AG09319 (cell line): ENCODE measurements at places on chromosomes 2 and 18.

DNA sequence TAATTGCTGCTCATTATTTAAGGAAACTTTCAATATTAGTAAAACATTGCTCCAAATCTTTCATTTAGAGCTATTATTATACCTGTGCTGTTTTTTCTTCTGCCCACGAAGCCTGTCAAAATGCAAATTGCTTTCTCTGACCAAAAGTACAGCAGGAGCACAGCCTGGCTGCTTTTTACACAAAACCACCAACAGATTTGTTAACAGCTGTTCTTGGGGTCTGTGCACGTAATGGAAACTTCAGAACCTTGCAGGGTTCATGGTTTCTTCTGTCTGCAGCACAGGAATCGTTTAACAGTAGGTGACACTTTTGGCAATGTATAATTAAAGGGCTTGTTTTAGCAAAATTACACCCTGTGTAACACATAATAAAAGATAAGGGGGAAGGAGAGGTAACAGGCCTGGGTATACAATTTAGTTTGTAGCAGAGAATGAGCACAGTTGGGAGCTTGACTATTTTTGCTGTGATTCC, 447.3 kb downstream of the KCNJ3 start:
- DNase-seq: no peak

DNA sequence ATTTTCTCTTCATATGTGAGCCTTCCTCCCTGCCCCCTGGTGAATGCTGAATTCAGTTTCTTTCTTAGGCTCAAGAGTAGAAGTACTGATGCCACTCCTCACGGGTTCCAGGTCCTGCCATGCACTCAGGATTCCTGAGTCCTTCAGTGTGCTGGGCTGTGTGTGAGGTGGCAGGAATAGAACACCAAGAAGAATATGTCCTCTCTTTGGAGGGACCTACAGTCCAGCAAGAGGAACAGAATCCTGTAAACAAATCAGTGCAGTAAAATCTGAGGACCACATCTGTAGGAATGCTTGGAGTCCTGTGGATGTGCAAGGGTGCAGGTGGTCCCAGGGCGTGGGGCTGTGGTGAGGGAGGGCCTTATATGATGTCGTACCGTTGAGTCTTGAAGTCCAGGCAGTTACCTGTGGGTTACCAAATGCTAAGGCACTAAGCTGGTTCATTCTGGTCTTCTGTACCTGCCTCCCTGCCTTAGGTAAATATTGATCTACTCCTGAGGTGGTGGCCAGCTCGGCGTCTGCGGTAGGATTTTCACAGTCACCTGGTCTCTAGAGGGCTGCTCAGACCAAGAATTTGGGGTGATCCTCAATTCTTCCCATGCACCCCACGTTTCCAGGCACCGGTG, 5.5 kb downstream of the ASAP2 start:
- DNase-seq: no peak

- no peak for DNase-seq
These were observed 44.4 kb downstream of the BCL2L11 start for GRCh38 chr2:111165084-111165483.

GRCh38 chr18:79508565-79509535, 113.1 kb downstream of the NFATC1 start:
- no peak for DNase-seq

DNA sequence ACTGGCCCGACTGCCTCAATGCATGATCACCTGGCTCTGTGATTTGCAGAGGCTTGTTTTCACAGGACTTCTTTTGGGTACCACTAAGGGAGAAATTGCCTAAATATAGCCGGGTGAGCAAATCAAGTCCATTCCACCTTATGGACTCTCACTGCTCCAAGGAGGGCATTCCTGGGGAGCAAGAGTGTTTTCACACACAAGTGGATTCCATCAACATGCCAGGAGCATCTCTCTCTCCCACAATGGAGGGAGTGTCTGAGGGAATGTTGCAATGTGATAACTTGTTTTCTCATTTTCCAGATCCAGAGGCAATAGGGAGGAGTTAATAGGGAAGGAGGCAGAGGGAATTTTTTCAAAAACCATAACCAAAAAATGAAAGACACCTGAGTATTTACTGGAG, 250.7 kb downstream of the SATB2 start:
- no peak for DNase-seq

DNA sequence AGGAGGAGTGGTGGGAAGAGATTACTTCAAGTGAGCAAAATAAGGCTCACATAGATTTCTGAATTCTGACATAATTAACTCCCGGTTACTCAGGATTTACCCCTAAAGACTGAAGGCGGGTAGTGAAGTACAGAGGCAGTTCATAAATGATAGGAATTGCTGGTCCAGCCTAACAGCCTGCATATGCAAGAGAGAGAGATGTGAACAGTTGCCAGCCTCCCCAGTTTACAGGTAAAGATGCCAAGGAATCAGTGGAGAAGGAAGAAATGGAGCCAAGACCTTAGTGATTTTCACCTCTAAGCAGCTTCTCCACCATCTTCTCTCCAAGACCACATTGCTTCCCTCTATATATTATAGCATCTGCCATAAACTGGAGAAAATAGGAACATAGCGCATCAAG, 91.8 kb upstream of the THUMPD2 start:
- DNase-seq: no peak

GRCh38 chr2:149765003-149765402, 177.4 kb upstream of the MMADHC start:
- DNase-seq: no peak

- DNase-seq: no peak
These were observed 65.3 kb upstream of the FOXI3 start for GRCh38 chr2:88517759-88518201.

DNA sequence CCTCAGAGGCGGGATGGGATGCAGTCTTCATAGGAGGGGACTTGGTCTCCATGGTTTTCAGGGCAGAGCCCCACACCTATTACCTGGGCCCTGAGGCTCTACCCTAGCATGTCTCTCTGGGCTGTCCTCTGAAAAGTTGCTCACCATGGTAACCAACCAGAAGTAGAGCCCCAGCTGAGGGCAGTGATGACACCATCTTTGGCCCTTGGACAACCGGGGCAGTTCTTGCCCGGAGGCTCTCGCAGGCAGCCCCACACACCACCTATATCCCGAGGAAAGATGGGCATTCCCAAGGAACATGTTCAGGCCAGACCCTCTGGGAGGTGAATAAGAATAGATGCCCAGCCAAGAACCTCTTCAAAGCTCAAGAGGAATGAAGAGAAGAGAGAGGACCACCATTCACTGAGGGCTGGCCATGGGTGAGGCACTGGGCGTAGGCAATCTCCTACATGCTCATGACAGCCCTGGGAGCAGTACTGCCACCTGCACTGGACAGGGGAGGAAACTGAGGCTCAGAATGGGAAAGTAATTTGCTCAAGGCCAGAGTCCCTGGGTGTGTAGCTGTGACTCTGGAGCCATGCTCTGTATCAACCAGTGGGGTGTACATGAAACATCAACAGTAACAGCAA, 72.5 kb downstream of the HS1BP3 start:
- no peak for DNase-seq

GRCh38 chr2:5172923-5173322, 519.3 kb upstream of the SOX11 start:
- DNase-seq: no peak

DNA sequence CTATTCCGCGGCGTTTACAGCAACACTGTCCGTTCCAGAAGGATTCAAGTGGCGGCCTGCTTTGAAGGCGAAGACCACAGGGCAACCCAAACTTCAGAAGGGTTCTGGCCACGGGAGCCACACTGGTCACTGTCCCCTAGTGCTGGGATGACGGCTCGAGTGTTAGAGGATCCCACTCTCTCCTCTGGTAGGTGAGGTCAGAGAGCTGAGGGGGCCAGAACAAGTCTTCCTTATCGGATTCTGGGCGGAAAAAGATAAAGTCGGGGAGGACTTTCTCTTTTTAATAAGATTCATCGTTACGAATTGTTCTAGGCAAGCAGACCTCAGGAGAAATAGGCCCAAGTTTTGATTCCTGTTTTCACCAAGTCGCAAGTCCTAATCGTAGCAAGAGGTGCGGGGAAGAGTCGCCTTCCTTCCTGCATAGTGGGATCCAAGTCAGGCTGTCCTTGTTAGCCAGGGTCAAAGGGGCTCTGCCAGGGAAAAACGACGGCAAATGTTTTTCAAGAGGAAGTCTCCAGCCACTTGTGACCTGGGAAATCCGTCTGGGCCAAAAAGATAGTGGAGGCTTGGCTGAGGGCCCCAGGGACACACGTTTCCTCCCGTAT, 864 bp upstream of the MYL12A start:
- DNase-seq: no peak

GRCh38 chr2:72118386-72118785, 29.3 kb downstream of the CYP26B1 start:
- no peak for DNase-seq

DNA sequence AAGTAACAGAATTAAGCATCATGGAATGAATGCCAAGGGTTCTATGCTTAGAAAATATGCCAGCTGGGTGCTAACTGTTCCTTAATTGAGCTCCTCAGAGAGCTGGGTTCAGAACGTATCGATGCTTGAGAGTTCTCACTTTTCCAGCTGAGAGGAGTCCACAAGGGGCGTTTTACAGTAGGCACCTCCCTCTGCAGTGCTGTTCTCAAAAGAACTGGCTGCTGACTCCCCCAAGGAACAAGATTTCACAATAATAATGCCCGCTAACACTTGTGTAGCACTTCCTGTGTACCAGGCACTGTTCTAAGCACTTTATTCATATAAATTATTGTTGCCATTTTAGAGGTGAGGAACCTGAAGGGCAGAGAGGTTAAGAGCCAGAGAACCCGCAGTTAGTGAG, 18.1 kb upstream of the TMEM237 start:
- no peak for DNase-seq

DNA sequence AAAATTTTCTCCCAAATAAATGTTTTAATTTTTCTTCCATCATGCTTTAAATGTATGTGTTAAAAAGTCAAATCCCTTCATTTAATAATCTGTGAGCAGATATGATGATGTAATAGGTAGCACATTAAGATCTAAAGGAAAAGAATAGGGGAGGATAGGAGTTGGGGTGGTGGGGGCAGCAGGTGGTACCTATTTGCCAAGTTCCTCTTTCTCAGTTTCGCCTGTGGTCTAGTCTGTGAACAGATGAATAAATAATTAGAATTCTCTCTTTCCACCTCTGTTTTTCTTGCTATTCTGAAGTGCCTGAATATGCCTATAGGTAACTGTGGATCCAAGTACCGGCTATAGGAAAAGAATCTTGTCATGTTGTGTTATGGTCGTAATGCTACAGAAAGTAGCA, 152.5 kb downstream of the NRXN1 start:
- DNase-seq: no peak

GRCh38 chr18:35005963-35006577, 35.1 kb upstream of the MAPRE2 start:
- no peak for DNase-seq

GRCh38 chr2:201411421-201411820, 39.8 kb downstream of the TRAK2 start:
- no peak for DNase-seq

DNA sequence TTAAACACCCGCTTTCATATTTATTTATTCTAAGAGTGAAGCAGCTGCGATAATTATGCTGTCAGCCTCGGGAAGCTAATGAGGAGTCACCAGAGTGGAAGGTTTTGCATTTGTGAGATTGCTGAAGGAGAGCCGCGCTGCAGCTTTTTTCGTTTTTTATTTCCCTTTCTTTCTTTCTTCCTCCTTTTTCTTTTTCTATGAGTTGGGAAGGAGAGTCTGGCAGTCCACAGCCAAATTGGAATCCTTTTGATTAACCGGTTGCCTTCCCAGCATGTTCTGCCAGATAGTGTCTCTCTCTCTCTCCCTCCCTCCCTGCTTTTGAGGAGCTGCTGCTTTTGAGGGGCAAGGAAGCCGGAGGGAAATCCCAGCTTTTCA, 82.1 kb downstream of the CDK15 start:
- no peak for DNase-seq

DNA sequence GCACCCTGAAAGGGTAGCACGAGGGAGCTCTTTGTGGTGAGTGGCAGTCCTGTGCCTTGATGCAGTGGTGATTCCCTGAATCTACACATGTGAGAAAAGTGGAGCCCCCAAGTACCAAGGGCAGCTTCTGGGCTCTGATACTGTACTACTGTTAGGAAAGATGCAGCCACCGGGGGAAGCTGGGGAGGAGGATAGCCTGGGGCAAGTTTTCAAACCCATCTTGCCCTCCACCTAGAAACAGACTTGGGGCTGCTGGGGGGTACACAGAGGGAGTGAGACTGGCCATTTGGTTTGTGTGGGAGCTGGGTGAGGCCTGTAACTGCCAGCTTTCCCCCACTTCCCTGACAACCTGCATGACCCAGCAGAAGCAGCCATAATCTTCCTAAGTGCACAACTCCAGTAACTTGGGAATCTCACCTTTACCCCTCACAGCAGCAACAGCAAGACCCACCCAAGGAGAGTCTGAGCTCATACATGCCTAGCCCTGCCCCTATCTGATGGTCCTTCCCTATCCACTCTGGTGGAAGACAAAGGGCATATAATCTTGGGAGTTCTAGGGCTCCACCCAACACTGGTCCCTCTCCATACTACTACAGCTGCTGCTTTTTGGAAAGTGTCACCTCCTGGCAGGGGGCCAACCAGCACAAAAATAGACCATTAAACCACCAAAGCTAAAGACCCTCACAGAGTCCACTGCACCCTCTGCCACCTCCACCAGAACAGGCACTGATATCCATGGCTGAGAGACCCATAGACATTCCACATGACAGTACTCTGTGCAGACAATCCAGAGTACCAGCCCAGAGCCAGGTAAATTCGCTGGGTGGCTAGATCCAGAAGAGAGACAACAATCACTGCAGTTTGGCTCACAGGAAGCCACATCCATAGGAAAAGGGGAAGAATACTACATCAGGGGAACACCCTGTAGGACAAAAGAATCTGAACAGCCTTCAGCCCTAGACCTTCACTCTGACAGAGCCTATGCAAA, 8.2 kb downstream of the MALL start:
- no peak for DNase-seq

- DNase-seq: no peak
These were observed 232.4 kb upstream of the HNRNPA3 start for GRCh38 chr2:176979981-176980710.

DNA sequence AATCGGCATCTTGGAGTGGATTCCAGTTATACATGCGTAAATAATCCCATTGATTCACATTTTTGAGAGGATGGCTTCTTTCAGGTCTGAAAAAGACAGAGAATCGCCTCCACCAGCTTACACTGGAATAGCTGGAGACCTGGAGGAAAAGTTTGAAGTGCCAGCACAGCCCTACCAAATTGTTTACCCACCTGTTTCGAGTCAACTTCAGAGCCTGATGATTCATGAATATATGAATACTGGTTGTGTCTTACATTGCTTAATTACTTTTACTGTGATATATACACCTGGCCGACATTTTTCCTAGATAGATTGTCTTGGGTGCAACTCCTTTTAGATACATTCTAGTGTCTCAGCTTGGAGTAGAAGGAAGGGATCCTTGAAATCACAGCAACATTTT, 335 bp upstream of the NCKAP5 start:
- no peak for DNase-seq

DNA sequence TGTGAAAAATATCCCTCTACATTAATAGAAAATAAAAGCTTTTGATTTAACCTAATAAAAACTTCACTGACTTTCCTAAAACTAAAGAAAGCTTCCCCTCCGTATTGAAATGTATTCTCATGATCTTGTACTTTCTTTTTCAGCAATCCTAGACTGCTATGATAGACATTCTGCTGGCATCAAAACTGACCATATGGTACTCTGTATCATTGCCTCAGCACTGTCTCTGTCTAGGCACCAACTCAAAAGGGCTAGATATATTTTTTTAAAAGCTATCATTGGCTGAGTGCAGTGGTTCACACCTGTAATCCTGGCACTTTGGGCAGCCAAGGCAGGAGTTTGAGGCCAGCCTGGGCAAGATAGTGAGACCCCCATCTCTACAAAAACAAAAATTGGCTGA, 32.9 kb downstream of the CDKL4 start:
- no peak for DNase-seq

GRCh38 chr2:118084491-118085089, 3.7 kb upstream of the INSIG2 start:
- DNase-seq: no peak

- DNase-seq: no peak
These were observed 22.1 kb downstream of the IL1F10 start for GRCh38 chr2:113089916-113090315.
